Hematopoietic multipotent progenitor cell treated with erythropoietin and hydrocortisone succinate and interleukin-3 and kit ligand, for 8 days (in vitro differentiated cells): ENCODE measurements at places on chromosomes 6 and 20.
A peak's percentile ranks its signal among the peaks of the same experiment; 100 is the strongest.

- DNase-seq, result peak; percentile 38
Observed at GRCh38 chr20:24991897-24992486, 559 bp downstream of the APMAP start.

DNA sequence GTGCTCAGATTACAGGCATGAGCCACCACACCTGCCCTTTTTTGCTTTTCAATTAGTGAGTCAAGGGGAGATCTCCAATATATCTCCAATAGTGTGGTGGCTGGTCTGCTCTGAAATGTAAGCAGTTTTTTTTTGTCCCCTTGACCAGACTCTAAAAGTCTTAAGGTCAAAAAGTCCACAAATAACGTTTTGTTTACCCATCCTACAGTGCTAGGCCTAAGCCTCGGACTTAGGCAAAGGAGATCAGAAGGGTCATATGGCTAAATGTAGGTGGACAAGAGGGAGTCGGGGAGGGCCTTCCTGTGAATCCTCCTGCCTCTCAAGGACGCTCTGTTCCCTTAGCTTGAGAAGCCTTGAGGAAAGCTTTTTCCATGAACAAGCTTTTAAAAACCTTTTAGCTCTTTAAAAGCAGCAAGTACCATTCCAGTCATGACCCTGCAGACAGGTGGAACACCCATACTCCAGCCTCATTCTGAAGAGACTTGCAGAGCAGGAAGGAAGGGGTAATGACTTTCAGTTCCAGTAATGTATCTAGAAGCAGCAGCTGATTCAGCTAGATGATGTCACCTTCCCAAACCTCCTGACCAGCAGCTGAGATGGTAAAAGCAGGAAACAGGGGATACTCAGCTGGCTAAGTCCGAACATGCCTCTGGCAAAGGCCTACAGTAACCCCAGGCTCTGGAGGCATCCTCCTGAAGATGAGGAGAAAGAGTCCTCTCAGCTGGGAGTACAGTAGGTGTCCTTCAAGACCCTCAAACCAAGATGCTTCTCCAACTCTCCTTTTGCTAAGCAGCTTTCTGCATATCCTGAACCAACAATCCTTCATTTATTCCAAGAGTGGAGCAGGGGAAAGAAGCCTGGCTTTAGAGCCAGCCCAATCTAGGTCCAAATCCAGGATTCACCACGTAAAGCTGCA is 23.6 kb downstream of the BCL2L1 start:
- DNase-seq, result peak; percentile 39

- no peak for DNase-seq
Observed at GRCh38 chr20:9262653-9263194, 193.8 kb downstream of the PLCB4 start.

GRCh38 chr6:5398530-5398929 is 137.2 kb downstream of the FARS2 start:
- DNase-seq, result peak; percentile 74

DNA sequence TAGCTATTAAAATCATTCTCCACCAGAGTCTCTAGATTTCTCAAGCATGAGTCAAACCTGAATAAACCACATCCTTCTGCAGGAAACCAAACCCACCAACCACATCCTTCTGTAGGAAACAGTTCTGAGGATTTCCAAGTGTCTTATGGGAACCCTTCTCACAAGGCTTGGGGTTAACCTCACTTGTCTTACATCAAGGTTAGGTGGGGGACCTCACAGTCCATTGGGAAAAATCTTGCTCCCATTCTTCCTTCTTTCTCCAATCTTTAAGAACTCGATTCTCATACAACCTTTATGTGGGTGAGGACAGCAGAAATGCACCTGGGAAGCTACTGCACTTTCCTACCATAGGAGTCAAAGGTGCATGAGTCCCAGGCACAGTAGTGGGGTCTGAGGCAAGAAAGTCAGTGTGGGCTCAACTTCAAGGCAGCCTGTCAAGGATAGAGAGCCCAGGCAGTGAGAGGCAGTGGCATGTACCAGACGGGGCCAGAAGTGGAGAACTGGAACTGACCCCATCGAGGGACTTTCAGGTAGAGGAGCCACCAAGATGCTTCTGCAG is 114.5 kb downstream of the SLC22A3 start:
- DNase-seq, result peak; percentile 16

- no peak for DNase-seq
Observed at GRCh38 chr6:146551545-146551944, 7.9 kb downstream of the RAB32 start.

GRCh38 chr6:35093118-35093445 is 48.1 kb downstream of the TCP11 start:
- DNase-seq, result no peak

DNA sequence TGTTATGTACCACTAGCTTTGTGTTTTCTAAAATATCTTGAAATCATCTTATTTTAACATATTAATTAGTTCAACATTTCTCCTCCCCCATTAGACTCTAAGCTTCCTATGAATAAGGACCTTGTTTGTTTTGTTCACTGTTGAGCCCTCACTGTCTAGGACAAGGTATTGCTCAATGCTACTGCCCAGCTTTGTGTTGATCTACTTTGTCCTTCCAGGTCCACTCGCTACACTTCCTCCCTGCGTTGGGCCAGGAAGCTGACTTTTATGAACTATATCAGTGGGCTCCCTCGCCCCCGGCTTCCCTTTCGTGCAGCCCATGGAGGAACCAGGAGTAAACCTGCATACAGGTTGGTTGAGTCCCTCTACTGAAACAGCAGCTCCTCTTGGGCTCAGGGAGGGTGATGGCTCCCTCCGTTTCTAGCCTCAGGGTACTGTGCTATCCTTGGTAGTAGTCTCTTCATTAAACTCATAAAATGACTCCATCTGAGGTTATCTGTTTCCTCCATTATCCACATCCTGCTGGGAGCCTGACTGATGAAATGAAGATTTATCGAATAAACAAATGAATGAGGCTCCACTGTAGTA is 272.5 kb downstream of the CLIC5 start:
- no peak for DNase-seq

DNA sequence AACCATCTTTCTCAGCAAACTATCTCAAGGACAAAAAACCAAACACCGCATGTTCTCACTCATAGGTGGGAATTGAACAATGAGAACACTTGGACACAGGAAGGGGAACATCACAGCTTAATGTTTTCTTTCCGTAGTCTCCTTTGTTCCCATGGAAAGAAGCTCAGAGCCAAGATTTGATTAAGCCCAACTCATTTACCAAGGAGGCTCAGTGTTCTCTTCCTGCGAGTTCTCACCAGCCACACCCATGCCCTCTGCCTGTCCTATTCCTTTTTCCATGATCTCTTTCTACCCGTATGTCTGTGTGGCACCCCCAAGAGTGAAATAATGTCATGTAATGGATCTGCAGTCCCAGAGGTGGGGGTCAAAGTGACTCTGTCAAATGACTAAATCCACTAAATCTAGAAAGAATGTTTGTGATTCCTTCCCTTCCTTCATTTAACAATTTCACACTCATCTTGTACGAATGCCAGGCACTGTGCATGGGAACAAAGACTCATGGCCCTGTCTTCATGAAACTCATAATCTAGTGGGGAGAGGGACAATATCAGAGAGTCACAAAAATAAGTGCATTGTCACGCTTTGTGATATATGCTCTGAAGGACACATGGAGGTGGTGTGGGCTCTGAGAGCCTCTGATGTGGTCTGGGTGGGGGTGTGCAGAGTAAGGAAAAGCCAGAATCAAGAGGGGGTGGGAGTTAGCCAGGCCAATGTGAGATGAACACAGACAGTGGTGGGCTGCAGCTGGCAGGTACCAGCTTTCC is 292.1 kb downstream of the CDC5L start:
- DNase-seq, result no peak

DNA sequence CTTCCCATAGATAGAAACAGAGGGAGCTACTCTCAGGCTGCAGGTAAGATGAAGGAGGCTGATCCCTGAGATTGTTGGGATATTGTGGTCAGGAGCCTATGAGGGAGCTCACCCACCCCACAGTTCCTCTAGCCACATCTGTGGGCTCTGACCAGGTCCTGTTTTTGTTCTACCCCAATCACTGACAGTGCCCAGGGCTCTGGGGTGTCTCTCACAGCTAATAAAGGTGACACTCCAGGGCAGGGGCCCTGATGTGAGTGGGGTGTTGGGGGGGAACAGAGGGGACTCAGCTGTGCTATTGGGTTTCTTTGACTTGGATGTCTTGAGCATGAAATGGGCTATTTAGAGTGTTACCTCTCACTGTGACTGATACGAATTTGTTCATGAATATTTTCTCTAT is 2.8 kb downstream of the HLA-F start:
- DNase-seq, result no peak

- DNase-seq, result peak; percentile 17
Observed at GRCh38 chr6:33904050-33904746, 100.4 kb upstream of the MLN start.

DNA sequence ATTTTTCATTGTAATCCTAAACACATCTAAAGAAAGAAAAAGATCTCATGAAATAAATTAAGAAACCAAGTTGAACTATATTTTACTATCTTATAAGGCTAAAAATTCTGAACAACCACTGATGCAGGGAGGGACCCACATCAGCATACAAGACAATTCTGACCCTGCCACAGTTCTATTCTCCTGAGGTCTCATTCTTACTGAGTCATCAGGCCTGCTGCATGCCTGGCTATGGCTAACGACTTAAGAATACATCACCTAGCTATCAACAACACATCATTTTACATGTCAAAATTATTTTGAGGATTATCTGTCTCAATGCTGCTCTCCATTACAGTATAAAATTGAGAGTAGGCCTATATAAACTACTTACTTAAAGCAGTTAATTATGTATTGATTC is 52.9 kb downstream of the FBXL4 start:
- no peak for DNase-seq

GRCh38 chr6:105121981-105122380 is 57.8 kb downstream of the POPDC3 start:
- DNase-seq, result no peak
